ENCODE measurements at places on chromosomes 1 and 21.

DNA sequence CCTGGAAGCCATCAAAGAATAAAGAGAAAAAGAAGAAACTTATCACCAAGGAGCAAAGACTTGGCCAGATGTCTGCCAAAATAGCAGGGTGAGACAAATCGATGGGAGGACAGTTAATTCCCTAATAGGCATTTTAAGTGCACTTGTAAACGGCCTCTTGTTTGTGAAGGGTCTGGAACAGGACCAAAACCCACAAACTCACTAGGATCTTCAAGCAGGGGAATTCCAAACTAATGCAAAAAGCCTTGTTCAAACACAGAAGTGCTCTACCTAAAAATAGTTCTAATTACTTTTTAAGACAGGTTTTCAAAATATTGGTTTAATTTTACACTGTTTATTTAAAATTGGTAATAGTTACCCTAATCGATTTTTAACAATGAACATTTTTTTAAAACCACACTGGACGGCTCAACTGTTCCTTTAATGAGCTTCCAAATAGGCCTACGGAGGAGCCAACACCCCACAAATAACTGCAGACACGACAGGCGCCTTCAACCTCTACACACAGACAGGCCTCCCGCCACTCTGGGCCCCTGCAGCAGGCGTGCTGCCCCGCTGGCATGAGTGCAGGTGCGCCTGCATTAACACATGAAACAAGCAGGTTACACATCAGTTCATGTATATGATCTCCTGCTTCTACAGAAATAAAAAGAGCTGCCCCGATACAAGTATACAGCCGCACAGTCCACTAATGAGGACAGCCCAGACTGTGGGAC lies 15.8 kb downstream of the UBE2G2 start:
- no peak for DNase-seq

DNA sequence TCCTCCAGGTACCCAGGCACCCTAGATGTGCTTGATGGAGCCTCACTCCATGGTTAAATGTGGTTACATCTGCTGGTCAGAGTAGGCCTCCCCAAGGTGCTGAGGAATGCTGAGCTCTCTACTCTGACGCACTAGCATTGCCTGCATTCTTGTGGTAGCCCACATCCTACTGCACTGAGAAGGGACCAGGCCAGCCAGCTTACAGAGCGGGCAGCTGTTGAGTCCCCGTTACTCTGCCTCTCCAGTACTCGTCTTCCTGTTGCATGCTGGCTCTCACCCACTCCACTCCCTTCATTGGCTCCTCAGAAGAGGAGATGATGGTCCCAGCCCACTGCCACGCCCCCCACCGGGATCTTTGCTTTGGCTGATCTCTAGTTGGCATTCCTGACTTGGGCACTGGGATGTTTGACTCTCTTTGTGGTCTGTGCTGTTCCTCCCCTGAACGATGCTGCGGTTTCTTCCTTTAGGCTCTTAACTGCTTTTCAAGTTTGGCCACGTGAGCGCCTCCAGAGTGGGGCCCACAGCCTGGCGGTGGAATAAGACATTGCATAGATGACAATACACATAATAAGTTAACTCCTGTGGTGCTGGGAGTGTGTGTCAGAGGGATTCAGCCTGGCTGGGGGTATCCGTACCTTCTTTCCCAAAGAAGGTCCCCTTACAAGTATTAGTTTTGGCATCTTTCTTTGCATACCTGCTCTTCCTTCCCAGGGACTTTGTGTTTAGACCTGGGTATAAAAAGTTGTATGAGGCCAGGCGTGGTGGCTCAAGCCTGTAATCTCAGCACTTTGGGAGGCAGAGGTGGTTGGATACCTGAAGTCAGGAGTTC lies 18.6 kb downstream of the AZIN2 start:
- DNase-seq: no peak

DNA sequence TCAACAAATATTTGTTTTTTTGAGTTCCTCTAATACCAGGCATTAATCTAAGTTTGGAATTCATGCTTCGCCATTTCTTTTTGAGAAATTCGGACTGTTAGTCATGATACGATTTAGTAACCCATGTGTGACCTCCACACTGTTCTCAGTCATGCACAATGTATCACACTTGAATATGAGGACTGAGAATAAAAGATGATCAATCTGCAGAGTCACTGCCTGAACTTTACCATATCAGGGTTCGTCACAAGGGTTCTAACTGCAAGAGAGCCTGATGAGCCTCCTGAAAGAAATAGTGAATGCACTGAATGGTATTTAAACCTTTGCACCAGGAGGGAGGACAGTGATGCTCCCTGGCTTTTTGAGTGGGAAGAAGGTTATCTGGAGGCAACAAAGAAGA lies 10.9 kb upstream of the FASLG start:
- DNase-seq: no peak

DNA sequence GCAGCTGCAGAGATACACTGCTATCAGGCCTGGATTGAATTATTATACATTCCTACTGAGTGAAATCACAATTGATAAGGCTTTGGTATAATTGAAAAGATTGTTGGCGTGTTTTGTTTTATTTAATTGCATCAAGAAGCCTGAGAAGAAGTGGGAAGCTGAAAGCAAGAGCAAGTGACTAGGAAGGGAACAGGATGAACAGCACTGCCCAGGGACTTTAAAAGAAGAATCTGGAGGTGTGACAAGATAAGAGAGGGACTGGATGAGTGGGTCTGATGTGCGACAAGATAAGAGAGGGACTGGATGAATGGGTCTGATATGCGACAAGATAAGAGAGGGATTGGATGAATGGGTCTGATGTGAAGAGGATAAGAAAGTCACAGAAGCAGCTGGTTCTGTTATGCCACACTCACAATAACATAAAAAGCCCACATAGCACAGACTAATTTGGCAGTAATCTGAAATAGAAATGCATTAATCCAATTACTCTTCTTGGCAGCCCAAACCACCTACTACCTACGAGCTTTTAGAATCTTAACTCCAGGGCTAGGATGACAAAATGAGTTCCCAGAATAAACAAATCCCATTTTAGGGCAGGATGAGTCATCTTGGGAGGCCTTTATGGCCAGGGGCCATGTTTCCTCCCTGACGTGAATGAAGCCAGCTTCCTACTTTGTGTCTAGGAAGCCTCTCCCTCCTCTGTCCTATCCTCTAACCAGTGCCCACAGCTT lies 129.7 kb downstream of the DUSP10 start:
- DNase-seq: no peak

- DNase-seq: no peak
Measured at GRCh38 chr1:24454673-24455072, 39.1 kb downstream of the NIPAL3 start.

DNA sequence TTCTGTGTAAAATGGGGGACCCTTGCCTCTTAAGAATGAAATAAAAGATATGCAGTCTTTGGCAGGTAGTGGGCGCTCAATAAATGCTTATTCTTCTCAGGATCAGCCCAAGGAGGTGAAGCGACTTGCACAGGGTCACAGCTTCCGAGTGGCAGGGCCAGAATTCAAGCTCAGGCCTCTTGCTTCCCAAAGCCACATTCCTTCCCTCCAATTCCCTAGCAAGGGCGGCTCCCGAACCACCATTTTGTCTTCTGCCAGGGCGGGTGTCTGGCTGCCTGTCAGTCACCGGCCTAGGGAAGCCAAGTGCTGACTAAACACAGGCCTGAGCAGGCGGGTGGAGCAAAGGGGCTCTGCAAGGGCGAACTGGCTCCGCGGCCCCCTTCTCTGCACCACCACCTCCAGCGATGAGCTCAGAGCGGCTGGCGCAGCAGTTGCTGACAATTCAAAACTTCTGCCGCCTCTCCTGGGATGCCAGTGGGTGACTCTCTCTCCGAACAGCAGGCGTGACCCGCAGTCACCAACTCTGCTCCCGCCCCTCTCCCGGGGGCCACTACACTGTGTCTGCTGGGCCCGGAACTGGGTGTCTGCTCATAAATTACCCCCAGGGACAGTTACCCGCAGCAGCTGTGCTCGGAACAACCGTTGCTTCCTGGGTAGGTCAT lies 10.8 kb downstream of the GPR3 start:
- peak; percentile 27 for DNase-seq

GRCh38 chr21:41770901-41771624 lies 4.2 kb upstream of the RIPK4 start:
- no peak for DNase-seq

GRCh38 chr1:175225805-175226129 lies 33.2 kb upstream of the KIAA0040 start:
- no peak for DNase-seq

All from hippocampal formation (tissue), 2 donors.